MM.1S (cell line): ENCODE measurements at places on chromosomes 16 and 17.

- DNase-seq: no peak
Measured at GRCh38 chr17:9520649-9521048, 55.0 kb downstream of the STX8 start.

DNA sequence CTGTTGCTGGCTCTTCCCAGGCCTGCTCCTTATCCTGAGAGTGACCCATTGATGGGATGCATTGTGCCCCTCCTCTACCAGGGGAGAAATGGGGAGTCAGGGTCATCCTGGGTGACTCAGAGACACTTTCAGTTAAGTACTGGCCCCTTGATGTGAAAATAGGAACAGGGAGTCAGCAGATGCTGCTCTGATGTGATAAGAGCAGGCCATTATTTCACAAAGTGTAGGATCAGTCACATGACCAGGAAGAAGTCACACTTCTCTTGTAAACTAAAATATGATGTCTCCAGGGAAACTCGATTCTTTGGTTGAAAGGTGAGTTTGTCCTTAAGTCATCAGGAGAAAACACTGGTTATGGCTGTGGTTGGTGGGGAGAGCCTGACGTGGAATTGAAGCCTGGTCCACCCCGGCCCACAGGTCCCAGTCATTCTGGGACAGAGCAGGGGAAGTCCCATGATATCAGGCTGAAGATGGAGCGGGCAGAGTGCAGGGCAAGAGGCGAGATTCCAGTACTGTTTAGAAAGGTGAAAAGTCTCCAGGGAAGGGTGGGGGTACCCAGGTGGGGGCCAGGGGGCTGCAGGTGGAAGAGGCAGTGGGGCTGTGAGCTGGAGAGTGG is 88.6 kb upstream of the NLRP1 start:
- no peak for DNase-seq

- peak; percentile 42 for DNase-seq
Measured at GRCh38 chr17:42577140-42577531, 393 bp downstream of the PSMC3IP start.

DNA sequence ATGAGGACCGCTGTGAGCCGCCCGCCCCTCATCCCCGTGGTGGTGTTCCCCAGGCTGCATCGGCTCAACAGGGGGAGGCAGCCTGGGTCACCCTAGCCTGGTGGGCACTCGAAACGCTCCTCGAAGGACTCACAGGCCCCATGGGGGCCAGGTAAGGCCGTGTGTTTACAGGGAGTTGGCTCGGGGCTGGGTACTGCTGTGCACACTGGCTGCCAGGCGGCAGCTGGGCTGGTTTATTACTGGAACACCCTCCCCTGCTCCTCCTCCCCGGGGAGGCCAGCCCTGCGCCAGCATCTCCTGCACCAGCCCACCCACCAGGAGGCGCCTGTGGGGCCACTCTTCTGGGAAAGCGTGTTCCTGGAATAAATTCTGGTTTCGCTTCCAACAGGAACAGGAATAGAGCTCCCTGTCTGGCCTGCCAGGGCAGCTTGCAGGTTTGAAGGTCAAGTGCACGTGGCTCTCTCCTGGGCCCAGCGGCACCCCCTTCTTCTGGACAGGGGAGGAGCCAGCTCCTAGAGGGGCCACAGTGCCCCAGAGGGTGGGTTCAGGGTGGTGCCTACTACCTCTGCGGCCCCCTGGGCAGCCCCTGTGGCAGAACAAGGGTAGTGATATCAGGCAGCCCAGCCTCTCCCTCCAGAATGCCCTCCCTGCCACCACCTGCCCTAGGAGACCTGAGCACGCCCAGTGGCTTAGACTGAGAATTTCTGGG is 11.3 kb downstream of the MCRIP1 start:
- DNase-seq: no peak

- no peak for DNase-seq
Measured at GRCh38 chr17:14381606-14382005, 80.7 kb downstream of the HS3ST3B1 start.

GRCh38 chr16:86291491-86291890 is 218.8 kb upstream of the FOXF1 start:
- no peak for DNase-seq

- DNase-seq: no peak
Measured at GRCh38 chr16:77183137-77183536, 7.9 kb upstream of the MON1B start.

DNA sequence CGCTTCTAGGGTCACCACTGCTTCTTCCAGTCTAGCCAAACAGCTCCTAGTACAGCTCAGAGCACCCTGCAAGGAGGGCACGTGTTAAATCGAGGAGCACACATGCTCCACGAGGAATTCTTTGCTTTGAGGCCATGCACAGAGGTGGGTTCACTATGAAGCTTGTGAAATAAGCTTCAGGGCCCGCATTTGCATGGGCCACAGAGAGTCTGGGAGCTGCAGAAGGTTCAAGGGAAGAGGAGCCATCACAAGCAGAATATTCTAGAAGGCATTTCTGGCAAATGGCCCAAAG is 55.3 kb downstream of the MYH13 start:
- no peak for DNase-seq

DNA sequence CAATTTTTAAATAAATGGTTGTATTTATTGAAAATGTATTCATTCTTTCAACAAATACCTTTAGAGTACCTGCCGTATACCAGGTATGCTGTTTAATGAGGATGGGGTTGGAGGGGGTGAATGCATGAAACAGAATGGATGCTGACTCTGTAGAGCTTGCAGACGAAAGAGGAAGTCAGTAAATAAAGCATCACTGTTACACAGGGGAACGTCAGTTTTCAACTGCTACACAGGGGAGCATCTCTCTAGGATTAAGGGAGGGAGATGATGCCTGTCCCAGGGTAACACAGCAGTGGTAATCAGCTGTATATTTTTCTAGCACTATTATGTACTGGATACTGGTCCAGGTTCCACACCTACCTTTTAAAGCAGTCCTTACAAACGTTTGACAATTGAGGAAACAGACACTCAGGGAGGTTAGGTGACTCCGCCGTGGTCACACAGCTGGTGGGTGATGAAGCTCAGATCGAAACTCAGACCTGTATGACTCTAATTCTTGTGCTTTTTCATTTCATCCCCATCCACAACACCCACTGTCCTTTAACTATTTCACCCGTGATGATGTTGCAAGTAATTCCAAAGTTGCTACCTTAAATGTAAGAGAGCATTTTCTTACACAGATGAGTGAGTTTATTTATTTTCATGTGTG is 452.1 kb upstream of the HSBP1 start:
- no peak for DNase-seq

DNA sequence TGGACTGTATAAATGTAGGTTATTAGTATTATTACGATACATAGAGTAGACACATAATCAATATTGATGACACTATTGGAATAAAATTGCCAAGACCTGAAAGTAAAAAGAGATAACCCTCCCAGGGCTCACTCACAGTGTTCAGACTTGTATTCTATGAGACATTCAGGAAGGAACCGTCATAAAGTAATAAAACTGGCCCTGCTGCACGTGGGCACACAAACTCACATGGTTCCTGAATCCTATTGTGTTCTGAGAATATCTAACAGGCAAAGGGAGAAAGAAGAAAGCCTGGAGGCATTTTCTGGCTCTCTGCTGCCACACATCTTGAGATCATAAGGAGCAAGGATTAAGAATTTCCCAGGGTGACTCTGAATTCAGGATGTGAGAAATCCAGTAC is 575.9 kb downstream of the HS3ST4 start:
- no peak for DNase-seq

DNA sequence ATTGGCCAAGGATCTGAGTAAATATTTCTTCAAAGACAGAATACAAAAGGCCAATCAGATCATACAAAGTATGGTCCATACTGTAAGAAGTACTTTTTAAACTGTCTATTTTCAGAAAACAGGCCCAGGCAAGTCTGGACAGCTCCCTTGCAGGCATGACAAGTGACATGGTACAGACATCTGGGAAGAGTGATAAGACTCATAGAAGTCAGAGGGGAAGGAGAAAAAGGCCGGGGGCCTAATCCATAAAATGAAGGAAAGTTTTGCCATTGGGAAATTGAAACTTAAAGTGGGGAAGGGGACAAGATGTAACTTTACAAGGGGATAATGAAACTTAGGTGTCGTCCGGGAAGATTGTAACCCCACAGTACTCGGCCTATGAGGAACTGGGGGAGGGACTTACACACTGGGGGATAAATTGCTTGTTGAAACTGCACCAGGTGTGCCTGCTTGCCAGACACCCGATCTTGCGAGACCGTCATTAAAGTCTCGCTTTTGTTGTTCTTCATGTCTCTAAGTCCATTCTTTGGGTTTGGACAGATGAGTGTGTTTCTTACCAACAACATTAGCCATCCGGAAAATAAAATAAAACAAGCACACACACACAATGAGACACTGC is 684.0 kb downstream of the CDH11 start:
- peak; percentile 68 for DNase-seq

DNA sequence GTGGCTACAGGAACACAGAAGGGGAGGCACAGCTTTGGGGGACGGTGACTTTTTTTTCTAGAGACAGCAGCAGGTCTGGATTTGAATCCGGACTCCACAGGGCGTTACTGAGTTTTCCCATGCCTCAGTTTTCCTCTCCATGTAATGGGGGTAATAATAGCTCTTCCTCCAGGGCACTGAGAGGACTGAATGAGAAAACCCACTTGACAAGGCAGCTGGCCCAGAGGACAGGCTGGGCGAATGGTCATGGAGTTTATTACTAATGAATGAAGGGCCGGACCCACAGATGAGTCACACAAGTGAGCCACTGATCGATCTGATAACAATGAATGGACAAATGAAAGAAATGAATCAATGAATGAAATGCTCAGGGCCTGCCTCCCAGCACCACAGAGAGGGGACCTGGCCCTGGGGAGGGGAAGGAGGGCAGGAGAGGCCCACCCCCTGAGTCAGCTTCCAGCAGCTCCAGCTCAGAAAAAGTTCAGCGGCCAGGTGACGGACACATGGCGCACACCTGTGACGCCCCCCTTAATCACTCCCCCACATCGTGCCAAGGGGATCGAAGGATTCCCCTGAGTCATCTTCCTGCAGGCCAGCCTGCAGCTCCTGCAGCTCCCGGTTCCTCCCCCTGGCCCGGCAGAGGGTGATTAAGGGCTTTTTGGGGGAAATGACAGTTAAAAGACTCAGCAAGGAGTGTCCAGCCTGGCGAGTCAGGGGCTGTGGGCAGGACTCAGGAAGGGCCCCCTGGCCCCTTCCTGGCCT is 54.3 kb downstream of the SOCS1 start:
- no peak for DNase-seq

- DNase-seq: no peak
Measured at GRCh38 chr17:45298546-45299285, 18.1 kb downstream of the MAP3K14 start.
